Left ventricle myocardium inferior (tissue), 1 donor: ENCODE measurements at places on chromosomes 16 and 17. TPM values are rescaled to one million over a fixed set of nuclear protein-coding genes. Genes with fewer than 3 reads are reported as not detected.

CTRL gene
- total RNA-seq = 0.71 TPM

- no peaks in the 10 kb centered on the region for H3K4me1 ChIP-seq
- H3K27ac ChIP-seq = no peak overlapping the region
- no peak for DNase-seq
- H3K36me3 ChIP-seq = no peaks in the 10 kb centered on the region
- peaks cover 42% of the 10 kb centered on the region for H3K27me3 ChIP-seq
Measured at GRCh38 chr16:26801628-26802027, 265.1 kb upstream of the C16orf82 start.

DNA sequence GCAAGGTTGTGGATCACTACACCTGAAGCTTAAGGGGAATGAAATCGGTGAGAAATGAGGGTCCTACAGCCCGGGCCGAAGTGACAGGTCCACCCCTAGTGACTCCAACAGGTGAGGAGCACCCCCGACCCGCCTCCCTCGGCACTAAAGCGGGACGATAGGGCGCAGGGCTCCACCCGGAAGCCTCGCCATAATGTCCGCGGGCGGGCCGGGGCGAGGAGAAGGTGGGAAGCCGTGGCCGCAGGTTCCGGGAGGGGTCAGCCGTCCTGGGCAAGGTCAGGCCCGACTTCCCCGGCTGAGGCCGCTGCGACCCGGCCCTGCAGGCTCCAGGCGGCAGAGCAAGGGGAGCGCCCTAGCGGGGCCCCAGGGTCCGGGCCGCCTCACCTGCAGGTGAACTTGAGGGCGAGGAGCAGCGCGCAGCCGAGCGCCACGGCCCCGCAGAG is 543 bp downstream of the TXNDC11 start:
- H3K27ac ChIP-seq = peak overlapping the region; percentile 98
- H3K36me3 ChIP-seq = peaks cover 3% of the 10 kb centered on the region
- H3K4me1 ChIP-seq = peaks cover 62% of the 10 kb centered on the region
- H3K27me3 ChIP-seq = no peaks in the 10 kb centered on the region
- peak overlapping the region; percentile 81 for H3K4me3 ChIP-seq

SCNN1B gene
- total RNA-seq = not detected

- peak overlapping the region; percentile 34 for H3K27ac ChIP-seq
- H3K4me3 ChIP-seq = no peak overlapping the region
- DNase-seq = peak; percentile 66
- peaks cover 51% of the 10 kb centered on the region for H3K4me1 ChIP-seq
- H3K27me3 ChIP-seq = no peaks in the 10 kb centered on the region
Measured at GRCh38 chr17:57518587-57519581, 226.2 kb downstream of the CCDC182 start.

DNA sequence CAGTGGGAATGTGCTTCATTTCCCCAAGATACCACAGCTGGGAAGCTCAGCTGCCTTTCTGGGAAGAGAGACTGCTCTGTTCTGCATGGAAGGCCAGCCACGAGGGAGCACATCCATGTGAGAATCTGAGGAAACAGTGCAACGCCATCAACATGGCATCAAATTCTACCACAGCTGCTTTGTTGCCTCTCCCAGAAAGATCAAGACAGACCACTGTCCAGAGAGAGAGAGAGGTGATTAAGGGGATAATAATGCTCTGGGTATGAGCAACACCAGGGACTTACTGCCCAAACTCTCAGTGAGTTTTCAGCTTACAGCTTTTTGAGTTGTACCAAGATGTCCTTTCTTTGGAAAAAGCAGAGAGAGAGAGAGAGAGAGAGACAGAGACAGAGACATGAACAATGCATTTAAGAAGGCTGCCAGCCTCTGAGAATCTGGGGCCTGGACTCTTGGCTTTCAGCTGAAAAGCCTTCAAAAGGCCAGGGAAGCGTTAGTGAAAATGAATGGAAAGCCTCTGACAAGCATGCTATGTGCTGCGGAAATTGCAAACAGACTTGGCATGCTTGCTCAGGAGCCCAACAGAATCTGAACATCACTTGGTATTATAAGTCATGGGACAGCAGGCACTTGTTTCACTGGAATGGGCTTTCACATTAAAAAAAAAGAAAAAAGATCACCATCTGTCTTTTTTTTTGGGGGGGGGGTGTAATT is 223.1 kb downstream of the MAP2K6 start:
- no peak overlapping the region for H3K27ac ChIP-seq
- no peaks in the 10 kb centered on the region for H3K4me1 ChIP-seq
- DNase-seq = no peak
- H3K36me3 ChIP-seq = no peaks in the 10 kb centered on the region
- no peak overlapping the region for H3K4me3 ChIP-seq

MARVELD3 gene
- not detected for total RNA-seq

SPATA22 gene
- 0.44 TPM for total RNA-seq

DNA sequence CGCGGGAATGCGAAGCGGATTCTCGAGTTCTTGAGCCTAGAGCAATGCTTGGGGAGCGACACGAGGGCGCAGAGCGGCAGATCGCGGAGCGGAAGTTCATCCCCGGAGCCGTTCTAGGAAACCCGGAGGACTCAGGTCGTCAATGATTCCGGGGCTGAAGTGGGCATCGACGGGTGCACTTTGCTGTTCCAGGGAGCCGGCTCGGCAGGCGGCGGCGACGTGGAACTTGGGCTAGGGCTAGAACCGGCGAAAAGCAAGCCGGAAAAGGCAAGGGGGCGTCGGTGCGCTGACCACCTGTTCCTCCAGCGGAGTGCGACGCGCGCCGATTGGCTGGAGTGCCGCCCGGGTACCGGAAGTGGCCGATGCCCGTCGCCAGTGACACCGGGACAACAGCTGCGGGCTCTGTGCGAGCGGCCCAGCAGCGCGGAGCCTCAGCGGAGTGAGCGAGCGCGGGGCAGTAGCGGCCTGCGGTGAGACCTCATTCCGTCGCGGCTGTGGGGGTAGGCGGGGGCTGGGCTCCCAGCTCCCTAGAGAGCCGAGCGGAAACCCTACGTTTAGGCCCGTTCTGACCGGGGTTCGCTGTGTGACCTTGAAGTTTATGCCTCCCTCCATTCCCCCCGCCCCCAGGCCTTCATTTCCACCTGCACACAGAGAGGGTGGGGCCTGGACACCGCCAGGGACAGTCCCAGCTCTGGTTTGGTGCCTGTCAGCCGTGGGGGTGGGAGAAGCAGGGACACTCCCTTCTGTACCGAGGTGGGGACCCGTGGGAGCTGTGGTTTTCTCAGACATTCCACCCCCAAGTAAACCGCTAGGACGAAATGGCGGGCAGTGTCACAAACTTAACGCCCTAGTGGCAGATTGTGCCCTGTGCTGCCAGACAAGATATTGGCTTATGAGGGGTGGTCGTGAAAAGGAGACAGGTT is at the start of gene ZFP3:
TSS of gene ZFP3 (plus strand) at position 362 of the 923 bp plus-strand sequence. CDS start 13,038 bp downstream, outside the sequence.
- H3K27ac ChIP-seq = peak within 1 kb of the TSS; percentile 94
- DNase-seq = peak; percentile 87
- H3K4me3 ChIP-seq = peak within 1 kb of the TSS; percentile 99
- H3K36me3 ChIP-seq = peaks cover 9% of the 10 kb centered on the region

GRCh38 chr16:57764341-57765159 is 29.0 kb downstream of the KATNB1 start:
- H3K4me3 ChIP-seq = no peak overlapping the region
- peaks cover 91% of the 10 kb centered on the region for H3K36me3 ChIP-seq
- DNase-seq = no peak
- H3K4me1 ChIP-seq = peaks cover 11% of the 10 kb centered on the region
- H3K27ac ChIP-seq = no peak overlapping the region
- H3K27me3 ChIP-seq = no peaks in the 10 kb centered on the region

DNA sequence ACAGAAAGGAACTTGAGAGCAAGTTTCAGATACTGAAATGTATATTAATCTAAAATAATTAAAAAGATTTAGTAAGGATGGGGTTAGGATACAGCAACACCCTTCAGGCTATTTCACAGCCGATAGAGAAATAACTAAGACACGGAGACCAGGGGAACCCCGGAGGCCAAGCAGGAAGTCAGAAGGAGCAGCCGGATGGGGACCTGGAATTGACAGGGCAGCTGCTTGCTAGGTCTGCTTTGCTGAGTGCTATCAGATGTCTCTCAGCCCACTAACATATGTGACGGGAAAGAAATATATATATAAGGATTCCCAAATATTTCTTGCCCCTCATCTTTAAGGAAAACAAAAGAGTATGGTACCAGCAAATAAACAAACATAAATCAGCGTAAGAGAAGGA is 154.1 kb upstream of the CDH5 start:
- H3K4me3 ChIP-seq = no peak overlapping the region
- H3K4me1 ChIP-seq = no peaks in the 10 kb centered on the region
- DNase-seq = no peak
- no peak overlapping the region for H3K27ac ChIP-seq
- H3K36me3 ChIP-seq = no peaks in the 10 kb centered on the region

DNA sequence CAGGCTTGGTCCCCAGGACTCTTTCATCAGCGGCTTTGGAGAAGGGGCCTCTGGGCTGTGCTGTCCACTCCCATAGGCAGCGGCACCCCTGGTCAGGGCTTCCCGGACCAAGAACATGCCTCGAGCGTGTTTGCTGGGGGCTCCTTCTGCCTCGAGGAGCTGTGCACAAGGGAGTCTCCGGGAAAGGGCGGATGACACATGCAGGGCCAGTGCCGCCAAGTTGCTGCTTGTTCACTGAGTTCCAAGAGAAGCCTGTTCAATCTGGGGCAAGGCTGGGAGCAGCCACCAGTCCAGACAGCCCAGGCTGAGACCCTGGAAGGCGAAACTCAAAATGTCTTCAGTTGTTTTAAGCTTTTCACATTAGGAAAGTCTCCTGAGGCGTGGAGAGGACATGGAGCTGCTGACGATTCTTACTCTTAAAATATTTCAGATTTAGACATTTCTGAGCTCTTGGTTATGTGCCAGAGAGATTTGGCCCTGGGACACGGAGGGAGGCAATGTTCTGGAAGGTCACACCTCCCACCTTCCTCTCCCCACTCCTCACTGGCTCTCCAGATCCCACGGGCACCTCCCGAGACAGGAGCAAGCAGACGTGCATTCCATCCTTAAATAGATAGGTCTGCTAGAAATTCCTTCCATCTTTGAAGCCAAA is 84.5 kb upstream of the ZNF469 start:
- peaks cover 91% of the 10 kb centered on the region for H3K27me3 ChIP-seq
- H3K27ac ChIP-seq = no peak overlapping the region
- H3K4me1 ChIP-seq = peaks cover 8% of the 10 kb centered on the region
- no peaks in the 10 kb centered on the region for H3K36me3 ChIP-seq
- DNase-seq = peak; percentile 36

GRCh38 chr17:83009414-83010205 is 69.8 kb upstream of the METRNL start:
- no peak for DNase-seq
- H3K27me3 ChIP-seq = no peaks in the 10 kb centered on the region
- peaks cover 8% of the 10 kb centered on the region for H3K36me3 ChIP-seq
- no peak overlapping the region for H3K4me3 ChIP-seq
- H3K4me1 ChIP-seq = peaks cover 17% of the 10 kb centered on the region

- peak; percentile 85 for DNase-seq
- peak overlapping the region; percentile 90 for H3K27ac ChIP-seq
- peaks cover 50% of the 10 kb centered on the region for H3K4me1 ChIP-seq
Measured at GRCh38 chr17:48023400-48024148, 14.0 kb downstream of the COPZ2 start.

DNA sequence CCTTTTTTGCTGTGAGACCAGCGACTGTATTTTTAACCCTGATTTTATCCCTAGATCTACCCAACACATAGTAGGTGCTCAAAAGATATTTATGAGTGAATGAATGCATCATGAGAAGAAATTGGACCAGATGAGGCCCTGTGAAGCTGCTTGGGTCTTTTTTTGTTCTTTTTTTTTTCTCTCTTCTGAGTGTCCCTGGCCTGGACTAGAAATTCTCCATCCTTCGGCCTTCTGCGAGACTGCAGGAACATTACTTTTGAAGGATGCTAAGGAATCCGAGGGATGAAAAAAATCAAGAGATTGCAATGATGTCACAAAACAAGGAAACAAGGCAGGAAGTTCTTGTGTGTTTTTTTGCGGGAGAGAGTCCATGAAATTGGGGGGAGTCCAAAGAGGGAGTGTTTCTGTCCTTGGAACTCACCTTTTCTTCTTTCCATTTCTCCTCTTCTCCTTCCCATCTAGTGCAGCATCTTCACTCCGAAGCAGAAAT is 560 bp upstream of the RUSF1 start:
- peak overlapping the region; percentile 96 for H3K27ac ChIP-seq
- DNase-seq = no peak
- H3K4me3 ChIP-seq = peak overlapping the region; percentile 95
- peaks cover 12% of the 10 kb centered on the region for H3K36me3 ChIP-seq
- H3K27me3 ChIP-seq = no peaks in the 10 kb centered on the region

DNA sequence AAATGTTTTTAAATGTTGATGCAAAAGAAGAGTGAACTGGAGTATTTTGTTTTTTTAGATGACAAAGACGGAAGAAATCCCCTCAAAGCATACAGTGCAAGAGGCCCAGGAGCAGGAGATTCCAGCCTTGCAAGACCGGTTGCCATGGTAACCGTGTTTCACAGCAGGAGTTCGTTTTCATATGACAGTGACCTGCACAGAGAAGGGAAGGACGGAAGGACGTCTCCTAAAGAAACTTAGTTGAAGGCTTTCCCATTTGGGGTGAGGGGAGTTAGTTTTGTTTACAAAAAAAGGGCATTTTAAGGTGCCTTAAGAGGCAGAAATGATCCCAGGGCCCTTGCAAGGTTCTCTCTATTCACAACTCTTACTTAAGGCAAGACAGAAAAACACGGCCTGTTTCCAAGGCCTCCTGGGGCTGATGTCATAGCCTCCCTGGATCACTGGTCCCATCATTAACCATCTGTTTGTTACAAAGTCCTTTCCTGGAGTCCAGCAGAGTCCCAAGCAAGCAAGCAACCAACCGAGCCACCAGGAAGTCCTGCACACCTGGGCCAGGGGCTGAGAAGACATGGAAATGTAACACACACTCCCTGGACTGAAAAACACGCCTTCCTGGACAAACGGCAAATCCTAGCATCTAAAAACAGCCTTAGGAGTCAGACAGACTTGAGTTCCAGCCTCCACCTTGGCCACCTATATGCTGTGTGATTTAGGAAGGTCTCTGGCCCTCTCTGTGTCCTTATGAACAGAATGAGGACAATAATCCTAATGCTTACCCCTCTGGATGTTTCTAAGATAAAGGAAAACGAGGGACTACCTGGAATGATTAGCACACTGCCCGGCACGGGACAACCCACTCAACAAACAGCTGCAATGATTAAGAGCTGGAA is 30.3 kb upstream of the RPH3AL start:
- no peaks in the 10 kb centered on the region for H3K36me3 ChIP-seq
- H3K4me3 ChIP-seq = no peak overlapping the region
- DNase-seq = no peak
- H3K4me1 ChIP-seq = peaks cover 44% of the 10 kb centered on the region

- no peaks in the 10 kb centered on the region for H3K27me3 ChIP-seq
- H3K36me3 ChIP-seq = no peaks in the 10 kb centered on the region
- no peak for DNase-seq
- no peak overlapping the region for H3K27ac ChIP-seq
Measured at GRCh38 chr17:28038802-28039201, 3.7 kb upstream of the NLK start.

EVPL gene
- not detected for total RNA-seq

GRCh38 chr16:89200124-89200849 is at the start of gene SLC22A31:
TSS of gene SLC22A31 (minus strand) at chr16:89200537. CDS start at chr16:89200501, 36 bp downstream.
- peak within 1 kb of the TSS; percentile 51 for H3K4me3 ChIP-seq
- H3K36me3 ChIP-seq = no peaks in the 10 kb centered on the region
- DNase-seq = no peak
- H3K27me3 ChIP-seq = peaks cover 85% of the 10 kb centered on the region
- no peak within 1 kb of the TSS for H3K27ac ChIP-seq

GAS7 gene
- total RNA-seq = 87.6 TPM
